ENCODE measurements at places on chromosomes 13 and 19.

- no peak for DNase-seq
Observed at GRCh38 chr19:573519-573825, 1.1 kb downstream of the BSG start.

- peak; percentile 38 for DNase-seq
Observed at GRCh38 chr19:5801796-5802619, 2.9 kb upstream of the NRTN start.

DNA sequence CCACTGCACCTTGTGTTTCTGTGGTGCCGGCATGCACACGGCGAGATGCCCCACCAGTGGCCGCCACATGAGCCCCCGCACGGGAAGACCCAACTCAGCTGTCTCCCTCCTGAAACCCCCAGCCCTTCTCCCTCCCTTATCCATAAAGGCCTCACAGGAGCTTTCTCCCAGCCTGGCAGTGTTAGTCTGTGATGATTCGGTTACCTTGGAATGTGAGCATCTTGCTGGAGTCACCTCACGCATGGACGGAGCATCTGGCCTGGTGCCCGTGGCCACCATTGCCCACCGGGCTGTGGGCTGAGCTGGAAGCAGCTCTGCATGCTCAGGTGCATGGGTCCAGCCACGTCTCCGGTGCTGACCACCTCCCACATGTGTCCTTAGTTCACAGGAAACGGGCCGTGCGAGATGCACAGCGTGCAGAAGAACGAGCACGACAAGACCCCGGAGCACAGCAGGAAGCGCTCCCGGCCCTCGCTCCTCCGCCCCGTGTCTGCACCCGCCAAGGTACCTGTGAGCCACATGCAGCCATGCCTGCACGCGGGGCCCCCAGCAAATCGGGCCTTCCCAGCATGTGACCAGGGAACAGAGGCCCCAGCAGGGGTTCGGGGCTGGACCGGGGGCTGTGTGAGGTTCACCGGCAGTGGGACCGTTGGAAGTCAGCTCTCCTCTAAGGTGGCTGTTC, 22.0 kb downstream of the SIN3B start:
- DNase-seq, result no peak

DNA sequence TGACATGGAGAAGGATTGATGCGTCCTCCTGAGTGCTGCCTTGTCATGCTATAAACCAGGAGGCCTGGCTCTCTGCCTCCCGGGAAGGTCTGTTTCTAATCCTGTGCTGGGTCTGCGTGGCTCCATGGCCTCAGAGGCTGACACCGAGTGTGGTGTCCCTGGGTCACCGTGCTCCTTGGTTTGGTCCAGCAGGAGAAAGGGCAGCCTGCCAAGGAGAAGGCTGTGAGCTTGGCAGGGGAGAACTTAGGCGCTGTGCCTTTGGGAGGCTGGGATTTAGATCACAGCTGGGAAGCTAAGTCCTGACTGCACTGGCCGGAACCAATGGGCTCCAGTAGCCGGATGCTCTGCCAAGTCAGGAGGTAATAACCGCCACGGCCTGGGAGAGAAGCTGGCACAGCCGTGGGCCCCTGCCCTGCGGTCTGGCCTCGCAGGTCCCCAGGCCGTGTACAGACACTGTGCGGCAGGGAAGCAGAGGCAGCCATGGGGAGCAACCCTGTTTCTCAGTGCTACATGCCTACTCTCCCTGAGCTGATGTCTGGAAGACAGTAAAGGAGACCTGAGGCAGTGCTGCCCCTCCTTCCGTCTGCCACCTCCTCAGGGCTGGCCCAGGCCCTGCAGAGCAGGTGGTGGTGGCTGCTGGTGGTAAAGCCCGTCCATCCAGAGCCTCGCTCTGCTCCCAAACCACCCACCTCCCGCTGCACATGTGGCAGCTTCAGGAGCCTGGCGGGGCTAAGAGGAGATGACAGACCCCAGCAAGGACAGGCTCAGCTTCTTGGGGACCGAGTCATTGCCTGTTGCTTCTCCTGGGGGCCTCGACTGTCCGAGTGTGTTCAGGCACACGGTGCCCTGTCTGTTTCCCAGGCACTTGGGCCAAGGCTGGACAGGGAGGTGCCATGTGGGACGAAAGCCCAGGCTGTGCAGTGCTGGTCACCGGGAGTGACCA, 44.9 kb downstream of the C13orf46 start:
- DNase-seq, result peak; percentile 57

DNA sequence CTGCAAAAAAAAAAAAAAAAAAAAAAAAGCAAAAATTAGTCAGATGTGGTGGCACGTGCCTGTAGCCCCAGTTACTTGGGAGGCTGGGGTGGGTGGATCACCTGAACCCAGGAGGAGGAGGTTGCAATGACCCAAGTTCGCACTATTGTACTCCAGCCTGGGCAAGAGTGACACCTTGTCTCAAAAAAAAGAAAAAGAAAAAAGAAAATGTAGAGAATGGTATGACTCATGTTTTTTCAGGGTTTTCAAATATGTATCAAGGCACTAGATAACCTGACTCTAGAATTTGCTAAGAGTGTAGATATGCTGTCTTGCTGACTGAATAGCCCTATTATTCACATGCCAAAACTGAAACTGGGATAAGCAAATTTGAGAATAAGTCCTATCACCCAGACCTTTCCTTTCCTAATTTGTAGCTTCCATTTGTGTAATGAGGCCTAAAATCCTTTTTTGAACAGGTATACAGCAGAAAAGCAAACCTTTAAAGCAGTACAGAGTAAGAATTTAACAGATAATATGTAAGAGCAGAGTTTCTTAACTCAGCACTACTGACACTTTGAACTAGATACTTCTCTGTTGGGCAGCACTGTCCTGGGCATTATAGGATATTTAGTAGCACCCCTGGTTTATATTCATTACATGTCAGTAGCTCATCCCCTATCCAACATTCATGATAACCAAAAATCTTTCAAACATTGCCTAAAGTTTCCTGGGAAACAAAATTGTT, 108.6 kb downstream of the ELF1 start:
- DNase-seq, result no peak

GRCh38 chr19:34373601-34374288, 8.7 kb downstream of the GPI start:
- DNase-seq, result no peak

GRCh38 chr19:18701250-18701608, 17.7 kb downstream of the CRTC1 start:
- DNase-seq, result no peak

- DNase-seq, result no peak
Observed at GRCh38 chr19:52492994-52493470, 34.4 kb upstream of the ZNF808 start.

- no peak for DNase-seq
Observed at GRCh38 chr19:7933411-7933810, 7.5 kb upstream of the CTXN1 start.

- DNase-seq, result no peak
Observed at GRCh38 chr19:45498411-45499195, at the start of gene PPM1N. PPM1N (plus strand) TSS chr19:45498443; CDS start chr19:45498473, 30 bp downstream.

DNA sequence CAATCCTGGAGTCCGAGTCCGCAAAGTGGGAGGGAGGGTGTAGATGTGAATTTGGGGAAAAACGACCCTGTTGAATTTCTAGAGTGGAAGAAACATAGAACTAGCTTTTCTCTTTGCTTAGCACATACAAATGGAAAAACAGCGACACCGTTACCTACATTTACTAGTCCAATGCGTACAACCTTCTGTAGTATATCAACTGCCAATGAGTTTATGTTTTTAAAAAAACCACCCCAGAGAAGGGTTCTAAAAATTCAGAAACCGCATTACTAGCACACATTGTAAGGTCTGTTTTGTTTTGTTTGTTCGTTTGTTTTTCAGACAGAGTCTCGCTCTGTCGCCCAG, 332 bp upstream of the SUPT20H start:
- no peak for DNase-seq

GRCh38 chr13:67735651-67736050, 505.5 kb upstream of the PCDH9 start:
- DNase-seq, result no peak
